ENCODE measurements at places on chromosomes 4 and X.

DNA sequence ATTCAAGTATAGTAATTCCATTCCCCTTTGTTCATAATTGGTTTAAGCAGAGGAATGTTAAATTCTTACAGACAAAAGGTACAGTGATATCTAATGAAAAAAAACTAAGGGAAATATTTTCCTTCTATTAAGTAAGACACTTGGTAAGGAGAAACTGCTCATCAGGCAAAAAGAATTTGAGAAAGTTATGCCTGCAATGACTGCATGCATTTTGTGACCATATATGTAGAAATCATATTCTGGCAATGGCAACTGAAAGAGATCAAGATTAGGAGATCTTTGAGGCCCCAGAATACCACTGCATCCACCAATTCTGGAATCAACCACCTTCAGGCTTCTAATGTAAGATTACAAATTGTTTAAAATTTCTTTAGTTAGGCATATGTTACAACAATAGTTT lies 364.8 kb downstream of the PCDH10 start:
- no peak for DNase-seq

DNA sequence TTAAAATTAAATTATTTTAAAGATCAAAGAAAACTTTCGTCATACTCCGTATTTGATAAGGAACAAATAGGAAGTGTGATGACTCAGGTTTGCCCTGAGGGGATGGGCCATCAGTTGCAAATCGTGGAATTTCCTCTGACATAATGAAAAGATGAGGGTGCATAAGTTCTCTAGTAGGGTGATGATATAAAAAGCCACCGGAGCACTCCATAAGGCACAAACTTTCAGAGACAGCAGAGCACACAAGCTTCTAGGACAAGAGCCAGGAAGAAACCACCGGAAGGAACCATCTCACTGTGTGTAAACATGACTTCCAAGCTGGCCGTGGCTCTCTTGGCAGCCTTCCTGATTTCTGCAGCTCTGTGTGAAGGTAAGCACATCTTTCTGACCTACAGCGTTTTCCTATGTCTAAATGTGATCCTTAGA lies at the start of gene CXCL8:
TSS of gene CXCL8 (plus strand) at position 217 of the 426 bp plus-strand sequence. CDS start at position 307, 90 bp downstream.
- DNase-seq: no peak

DNA sequence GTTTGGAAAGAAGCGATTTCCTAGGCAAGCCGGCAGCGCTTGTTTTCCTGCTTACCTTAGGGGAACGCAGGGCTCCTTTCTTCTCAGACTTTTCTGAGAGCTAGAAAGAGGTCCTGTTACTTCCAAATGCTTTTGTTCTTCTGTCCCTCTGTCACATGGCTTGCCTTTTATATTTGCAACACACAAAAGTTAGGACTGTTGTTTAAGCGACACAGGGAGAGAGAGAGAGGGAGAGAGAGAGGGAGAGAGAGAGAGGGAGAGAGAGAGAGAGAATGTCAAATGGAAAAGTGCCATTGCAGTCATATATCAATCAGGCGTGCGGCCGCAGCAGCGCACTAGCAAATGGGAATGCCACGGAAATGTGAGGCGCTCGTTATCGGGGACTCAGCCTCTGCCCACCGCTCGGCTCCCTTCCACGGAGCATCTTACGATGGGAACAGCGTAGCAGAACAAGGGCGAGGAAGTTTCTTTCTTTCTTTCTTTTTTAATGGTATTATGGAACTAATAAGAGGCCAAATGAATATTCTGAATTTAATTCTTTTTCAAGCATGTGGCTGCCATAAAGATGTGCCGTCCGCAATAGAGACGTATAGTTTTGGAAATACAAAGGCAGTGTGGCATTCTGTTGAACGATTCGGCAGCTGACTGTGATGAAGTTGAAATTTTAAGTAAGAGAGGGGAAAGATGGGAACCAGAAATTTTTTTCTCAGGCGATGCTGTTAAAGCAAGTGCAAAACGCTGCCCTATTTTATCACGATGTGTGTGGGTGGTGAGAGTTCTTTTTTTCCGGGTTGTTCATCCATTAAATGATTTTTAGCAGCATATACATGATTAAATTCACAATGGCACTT lies at the start of gene NDP:
TSS of gene NDP (minus strand) at position 142 of the 851 bp plus-strand sequence. CDS start 14,745 bp downstream, outside the sequence.
- no peak for DNase-seq

DNA sequence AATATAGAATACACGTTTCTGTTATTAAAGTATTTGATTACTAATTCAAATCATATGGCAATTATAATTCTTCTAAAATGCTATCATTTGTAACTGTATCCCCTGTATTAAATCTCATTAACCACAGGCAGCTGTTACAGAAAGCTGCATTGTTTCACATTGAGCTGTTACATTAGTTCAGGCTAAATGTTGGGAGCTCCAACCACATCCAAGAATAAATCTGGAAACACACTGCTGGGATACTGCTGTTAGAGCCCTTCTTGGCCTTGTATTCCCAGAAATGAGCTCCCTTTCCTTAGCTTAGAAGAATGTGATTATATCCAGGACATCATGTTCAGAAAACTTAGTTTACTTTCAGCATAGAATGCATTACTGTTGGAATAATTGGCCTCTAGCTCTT lies 48.2 kb downstream of the GUCY1B1 start:
- DNase-seq: no peak

DNA sequence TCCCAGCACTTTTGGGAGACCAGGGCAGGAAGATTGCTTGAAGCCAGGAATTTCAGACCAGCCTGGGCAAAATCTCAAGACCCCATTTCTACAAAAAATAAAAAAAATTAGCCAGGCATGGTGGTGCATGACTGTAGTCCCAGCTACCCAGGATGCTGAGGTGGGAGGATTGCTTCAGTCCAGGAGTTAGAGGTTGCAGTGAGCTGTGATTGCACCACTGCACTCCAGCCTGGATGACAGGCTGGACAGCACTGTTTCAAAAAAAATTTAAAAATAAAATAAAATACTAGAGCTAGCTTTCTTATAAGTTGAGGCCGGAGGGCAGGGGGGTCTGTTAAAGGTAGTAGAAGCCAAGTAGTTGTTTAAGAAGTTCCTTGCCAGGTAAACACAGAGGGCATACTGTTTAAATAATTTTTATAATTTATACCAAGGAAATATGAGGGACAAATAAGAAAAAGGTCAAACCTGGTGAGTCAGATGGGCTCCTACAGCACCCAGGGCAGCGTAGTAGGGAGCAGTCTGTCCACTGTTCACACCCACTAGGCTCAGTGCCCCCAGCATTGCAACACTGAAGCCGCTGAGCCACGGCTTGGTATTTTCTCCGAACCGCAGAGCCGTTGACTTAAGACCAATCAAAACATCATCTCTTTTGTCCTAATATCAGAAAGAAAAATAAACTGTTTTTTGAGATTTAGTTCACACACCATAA lies 17.3 kb downstream of the COQ2 start:
- no peak for DNase-seq

GRCh38 chr4:151862766-151863165 lies 102.0 kb upstream of the GATB start:
- no peak for DNase-seq

GRCh38 chr4:132557660-132558059 lies 591.4 kb upstream of the PCDH10 start:
- no peak for DNase-seq

DNA sequence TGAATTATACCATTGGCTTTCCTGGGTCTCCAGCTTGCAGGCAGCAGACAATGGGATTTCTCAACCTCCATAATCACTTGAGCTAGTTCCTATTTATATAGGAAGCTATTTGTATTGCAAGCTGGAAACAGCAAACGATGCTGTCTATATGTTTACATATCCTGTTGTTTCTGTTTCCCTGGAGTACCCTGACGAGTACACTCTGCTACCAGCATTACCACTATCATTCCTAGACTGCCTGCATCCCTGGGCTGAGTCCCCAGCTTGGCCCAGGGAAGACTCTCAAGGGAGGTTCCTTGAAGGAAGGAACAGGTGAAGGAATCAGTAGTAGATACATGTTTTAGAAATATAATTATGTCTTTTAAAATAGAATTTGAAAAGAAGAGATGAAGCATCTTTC lies 81.4 kb downstream of the EVC2 start:
- DNase-seq: no peak

DNA sequence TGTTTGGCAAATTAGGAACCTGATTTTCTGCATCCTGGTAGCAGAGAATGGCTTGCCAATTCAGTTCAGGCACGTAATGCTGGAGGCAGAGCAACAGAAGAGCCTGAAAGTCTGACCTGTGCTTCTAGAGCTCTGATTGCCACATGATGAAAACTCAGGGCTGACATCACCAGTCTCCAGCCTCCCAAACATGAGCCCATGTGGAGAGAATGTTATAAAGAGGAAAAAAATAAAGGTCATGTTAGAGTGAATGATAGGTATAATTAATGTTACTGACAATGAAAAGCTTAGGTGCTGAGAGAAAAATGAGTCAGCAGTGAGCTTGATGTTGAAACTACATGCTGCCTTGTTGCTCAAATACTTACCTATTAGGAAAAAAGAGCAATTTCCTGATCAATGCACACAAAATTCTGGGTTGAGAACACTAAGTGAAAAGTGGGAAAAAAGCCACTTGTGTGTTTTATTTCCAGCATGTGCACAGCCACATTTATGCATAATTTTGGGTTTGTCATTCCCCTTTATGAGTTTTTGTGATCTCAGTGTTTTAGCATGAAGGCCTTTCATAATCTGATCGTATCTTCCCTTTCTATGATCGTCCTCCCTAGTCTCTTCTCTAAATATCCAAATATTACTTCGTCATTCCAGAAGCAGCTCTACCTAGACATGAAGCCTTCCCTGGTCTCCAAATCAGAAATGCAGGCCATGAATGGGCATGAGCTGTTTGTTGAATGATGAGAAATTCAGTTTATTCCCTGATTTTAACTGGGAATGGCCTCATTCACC lies 113.3 kb upstream of the CPEB2 start:
- DNase-seq: no peak

DNA sequence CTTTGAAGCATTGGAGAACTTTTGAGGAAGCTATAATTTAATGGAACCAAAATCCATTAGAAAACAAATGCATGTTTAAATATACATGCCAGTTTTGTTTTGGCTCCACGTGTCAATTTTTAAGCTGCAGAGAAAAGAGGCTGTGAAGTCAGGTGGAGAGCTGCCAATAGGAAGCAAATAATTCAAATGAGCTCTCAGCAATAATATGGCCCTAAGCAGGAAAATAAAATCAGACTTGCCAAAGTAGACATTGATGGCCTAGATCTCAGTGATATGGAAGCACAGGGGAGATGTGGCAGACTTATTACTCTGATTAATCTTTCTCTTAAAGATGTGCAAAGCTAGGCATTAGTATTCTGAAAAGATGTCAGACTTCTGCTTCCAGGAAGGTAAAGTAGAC lies 769.8 kb upstream of the NDST4 start:
- no peak for DNase-seq

GRCh38 chrX:49202022-49202421 lies 2.0 kb upstream of the SYP start:
- DNase-seq: no peak

DNA sequence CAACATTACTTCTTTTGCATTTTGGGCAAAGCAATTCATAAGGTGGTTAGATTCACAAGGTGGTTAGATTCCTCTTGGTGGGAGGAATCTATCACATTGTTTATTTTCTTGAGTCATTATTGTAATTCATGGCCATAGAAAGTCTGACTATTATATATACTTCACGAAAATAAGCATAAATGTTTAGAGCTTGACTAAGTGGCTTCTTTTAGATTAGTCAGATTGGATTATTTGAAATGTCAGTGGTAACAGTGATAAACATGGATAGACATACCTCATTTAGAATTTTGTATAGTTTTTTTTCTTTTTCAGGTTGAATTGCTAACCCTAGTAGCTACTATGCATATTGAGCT lies 24.9 kb upstream of the DYNLT3 start:
- DNase-seq: no peak

GRCh38 chrX:55924574-55924973 lies 207.0 kb downstream of the RRAGB start:
- DNase-seq: no peak

DNA sequence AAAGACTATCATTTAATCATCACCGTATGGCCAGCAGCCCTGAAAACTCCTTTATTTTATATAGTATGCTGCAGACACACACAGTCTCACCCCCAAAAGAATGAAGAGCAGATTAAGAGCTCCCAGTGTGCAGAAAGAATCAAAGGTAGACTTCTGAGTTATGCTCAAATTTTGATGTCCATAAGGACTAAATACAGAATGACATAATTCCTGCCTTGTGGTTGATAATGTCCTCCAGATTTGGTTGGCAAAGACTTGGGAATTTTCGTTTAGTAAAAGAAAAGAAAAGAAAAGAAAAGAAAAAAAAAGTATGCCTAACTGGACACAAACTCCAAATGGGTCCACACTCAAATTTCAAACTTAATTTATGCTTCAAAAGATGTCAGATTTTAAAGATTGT lies 118.1 kb upstream of the PLAC1 start:
- no peak for DNase-seq

GRCh38 chr4:147332091-147332490 lies 148.8 kb upstream of the EDNRA start:
- DNase-seq: no peak

DNA sequence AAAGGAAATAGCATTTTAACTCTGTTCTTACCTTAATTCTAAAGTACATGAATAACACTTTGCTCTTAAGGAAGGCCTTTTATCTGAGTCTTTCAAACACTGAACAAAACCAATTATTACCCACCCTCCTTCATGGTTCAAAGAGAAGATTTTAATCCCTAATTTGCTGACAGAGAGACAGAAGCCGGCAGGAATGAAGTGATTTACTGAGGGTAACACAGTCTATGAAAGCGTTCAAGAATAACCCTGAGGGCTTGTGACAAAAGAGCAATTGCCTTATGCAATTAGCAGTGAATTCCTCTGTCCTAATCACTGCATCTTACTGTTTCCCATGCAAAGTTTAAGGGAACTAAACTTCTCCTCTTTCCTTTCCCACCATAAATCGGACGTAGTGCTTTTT lies 144.1 kb downstream of the PACRGL start:
- DNase-seq: no peak

- DNase-seq: no peak
Observed at GRCh38 chrX:11064851-11065600, 46.1 kb upstream of the HCCS start.

- no peak for DNase-seq
Observed at GRCh38 chr4:7418131-7418943, 16.4 kb downstream of the PSAPL1 start.

- no peak for DNase-seq
Observed at GRCh38 chr4:687971-688853, 739 bp downstream of the SLC49A3 start.

- DNase-seq: no peak
Observed at GRCh38 chr4:56229947-56230346, 157.3 kb downstream of the AASDH start.

Measured in stimulated activated CD4-positive, alpha-beta T cell treated with anti-CD3 and anti-CD28 coated beads, Interleukin-4, amount 100 ng/mL, for 24 hours (primary cell).